ENCODE measurements at places on chromosomes 1 and 21.
A peak's percentile ranks its signal among the peaks of the same experiment; 100 is the strongest.

DNA sequence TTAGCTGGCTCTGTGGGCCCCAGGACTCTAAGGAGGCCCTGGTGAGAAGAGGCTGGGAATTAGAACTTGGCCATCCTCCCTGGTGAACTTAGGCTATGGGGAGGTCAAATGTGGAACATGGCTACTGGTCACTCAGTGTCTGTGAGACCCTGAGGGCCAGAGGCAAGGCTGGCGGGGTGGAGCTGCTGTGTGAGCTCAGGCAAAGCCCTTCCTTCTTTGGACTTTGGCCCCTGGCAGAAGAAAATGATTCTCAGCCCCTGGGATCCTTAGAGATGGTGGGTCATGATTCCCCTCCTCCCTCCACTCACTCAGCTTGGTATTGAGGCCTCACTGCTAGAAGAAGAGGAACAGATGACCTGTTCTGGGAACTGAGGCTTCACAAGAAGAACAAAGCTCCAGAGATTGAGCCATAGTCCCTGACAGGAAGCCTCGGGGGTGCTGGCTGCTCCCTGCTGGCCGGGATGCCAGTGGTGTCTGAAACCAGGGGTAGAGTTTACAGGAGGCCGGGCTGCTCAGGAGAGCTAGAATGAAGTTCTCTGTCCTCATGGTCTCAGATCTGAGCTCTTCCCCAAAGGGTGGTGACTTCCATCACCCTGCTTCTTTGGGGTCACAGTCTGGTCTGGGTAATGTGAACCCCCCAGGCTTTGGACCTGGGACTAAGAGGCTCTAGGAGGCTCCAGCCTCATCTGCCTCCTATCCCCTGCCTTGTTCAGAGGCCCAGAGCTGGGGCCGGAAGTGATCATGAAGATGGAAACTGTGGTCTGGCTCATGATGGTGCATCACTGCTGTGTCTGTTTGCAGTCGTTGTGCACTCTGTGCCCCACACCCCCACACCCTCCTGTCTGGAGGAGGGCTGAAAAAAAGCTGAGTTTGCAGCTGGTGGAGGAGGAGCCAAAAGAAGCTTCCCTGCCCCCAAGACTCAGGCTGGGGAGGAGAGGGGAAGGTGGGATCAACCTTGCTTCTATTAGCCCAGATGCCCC, 905 bp downstream of the BTBD19 start:
- ATAC-seq, result no peak

GRCh38 chr1:180778782-180779398, 133.8 kb upstream of the KIAA1614 start:
- no peak for ATAC-seq

DNA sequence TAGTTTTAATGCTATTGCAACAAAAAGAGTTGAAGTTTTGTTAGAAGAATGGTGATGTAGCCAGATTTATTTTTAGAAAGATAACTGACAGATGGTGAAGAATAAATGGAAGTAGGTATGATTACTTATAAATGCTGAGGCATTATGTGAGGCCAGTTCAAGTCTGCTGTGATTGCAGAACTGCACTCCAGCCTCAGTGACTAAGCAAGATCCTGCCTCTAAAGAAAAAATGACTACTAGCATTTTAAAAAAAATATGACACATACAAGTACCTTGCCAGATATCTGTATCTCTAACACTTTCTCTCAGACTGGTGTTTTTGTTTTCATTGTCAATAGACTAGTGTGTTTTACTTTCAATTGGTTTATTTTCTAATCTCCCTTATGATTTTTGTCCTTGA, 1242.4 kb upstream of the ADGRL4 start:
- ATAC-seq, result no peak

DNA sequence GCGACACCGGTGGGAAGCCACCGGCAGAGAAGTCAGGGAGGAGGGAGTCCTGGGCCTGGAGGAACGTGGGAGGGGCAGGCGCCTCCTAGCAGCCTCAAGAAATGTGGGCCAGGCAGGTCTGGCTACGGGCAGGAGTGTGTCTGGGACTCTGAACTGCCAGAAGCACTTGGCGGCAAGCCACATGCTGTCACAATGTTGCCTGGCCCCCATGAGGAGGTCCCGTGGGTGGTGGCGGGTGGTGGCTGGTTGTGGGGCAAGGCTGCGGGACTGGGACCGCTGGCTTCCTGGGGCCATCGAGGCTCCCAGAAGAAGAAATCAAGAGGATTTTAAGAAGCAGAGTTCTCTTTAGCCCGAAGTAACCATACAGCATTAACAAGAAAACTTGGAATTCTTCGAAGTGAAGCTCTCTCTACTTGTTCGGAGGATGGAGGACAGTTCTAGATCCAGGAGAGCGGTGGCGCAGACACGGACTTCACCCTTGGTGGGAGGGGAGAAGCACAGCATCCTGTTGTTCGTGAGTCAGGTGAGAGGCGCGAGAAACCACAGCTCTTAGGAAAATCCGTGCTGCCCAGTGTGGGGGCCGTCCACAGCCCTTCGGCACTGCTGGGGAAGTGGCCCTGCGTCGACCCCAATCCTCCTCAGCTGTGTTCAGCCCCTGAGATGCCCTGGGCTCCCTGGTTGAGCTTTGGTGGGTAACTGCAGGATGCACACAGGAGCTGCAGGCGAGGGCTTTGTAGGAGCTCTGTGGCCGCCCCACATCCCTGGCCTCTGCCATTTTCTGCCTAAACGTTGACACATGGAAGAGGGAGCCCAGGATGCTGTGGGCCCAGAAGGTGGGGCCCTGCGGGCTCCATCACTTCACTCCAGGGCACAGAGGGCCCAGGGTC, 12.4 kb downstream of the SKI start:
- ATAC-seq, result peak; percentile 38

Data from esophagus mucosa (tissue), 1 donor.